ENCODE measurements at places on chromosomes 11 and 22. TPM values are rescaled to one million over a fixed set of nuclear protein-coding genes. Genes with fewer than 3 reads are reported as not detected.

GRCh38 chr22:47154621-47155081 lies 392.2 kb downstream of the TBC1D22A start:
- no peak for DNase-seq
- H3K4me3 ChIP-seq, result no peak overlapping the region
- no peaks in the 10 kb centered on the region for H3K36me3 ChIP-seq
- H3K27ac ChIP-seq, result no peak overlapping the region

DNA sequence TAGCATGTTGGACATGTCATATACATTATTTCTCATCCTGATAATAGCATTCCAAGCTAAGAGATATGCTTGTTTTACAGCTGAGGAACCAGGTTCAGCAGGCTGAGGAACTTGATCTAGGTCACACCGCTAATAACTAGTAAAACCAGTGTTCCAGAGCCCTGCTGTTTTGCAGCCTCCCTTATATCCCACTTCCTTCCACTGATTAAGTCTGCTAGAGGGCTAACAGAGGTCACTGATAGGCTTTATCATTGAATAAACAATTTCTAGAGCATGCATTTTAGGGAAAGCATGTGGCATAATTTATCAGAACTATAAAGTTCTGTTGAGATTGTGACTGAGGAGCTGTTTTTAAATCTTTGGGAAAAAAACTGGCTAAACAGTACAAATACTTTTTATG lies 54.0 kb downstream of the UVRAG start:
- no peak overlapping the region for H3K4me3 ChIP-seq
- DNase-seq, result no peak
- H3K4me1 ChIP-seq, result peaks cover 21% of the 10 kb centered on the region
- H3K36me3 ChIP-seq, result no peaks in the 10 kb centered on the region
- H3K27me3 ChIP-seq, result no peaks in the 10 kb centered on the region

GRCh38 chr11:124109377-124109776 lies 5.9 kb upstream of the VWA5A start:
- no peak for DNase-seq
- peaks cover 6% of the 10 kb centered on the region for H3K4me1 ChIP-seq
- H3K36me3 ChIP-seq, result no peaks in the 10 kb centered on the region
- peaks cover 25% of the 10 kb centered on the region for H3K27me3 ChIP-seq
- H3K4me3 ChIP-seq, result no peak overlapping the region

DNA sequence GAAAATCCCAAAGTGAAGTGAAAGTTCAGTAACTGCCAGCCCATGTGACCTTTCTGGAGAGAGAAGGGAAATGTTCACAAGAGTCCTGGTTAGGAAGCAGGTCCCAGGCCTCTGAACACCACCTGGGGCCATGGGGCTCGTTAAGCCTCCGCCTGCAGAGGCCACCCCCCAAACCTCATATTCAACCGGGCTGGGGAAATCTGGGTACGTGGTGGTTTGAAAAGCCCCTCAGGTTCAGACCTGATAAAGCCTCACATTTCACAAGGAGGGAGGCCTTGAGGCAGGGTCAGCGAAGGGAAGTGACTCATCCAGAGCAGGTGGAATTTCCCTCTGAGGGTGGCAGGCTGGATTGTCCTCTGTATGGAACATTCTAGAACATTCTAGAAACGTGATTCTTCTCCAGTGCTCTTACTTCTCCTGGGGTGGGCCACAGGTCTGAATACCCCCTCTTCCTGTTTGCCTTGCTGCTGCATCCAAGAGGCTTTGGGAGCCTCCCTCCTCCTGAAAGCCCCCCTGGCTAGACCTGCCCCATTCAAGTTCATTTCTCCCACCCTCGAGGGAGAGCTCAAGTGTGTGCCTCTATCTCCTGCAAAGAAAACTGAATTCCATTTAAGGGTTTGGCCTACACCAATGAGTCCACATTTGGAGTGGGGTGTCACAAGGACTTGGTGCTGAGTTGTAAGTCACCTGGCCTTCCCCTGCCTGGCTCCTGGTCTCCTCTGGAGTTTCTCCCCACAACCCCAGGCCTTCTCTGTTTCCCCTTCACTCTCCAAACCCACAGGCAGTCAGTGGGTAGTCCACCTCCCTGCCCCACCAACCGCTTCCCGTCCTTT lies 6.3 kb downstream of the FXYD2 start:
- H3K27ac ChIP-seq, result peak overlapping the region; percentile 98
- H3K4me3 ChIP-seq, result peak overlapping the region; percentile 70
- H3K4me1 ChIP-seq, result peaks cover 77% of the 10 kb centered on the region
- H3K27me3 ChIP-seq, result no peaks in the 10 kb centered on the region
- peak; percentile 67 for DNase-seq

- no peaks in the 10 kb centered on the region for H3K4me1 ChIP-seq
- no peak overlapping the region for H3K27ac ChIP-seq
- DNase-seq, result no peak
- H3K36me3 ChIP-seq, result no peaks in the 10 kb centered on the region
Observed at GRCh38 chr11:3133261-3134217, 31.6 kb downstream of the OSBPL5 start.

GRCh38 chr11:7664867-7665266 lies 8.4 kb downstream of the CYB5R2 start:
- no peaks in the 10 kb centered on the region for H3K36me3 ChIP-seq
- no peak overlapping the region for H3K27ac ChIP-seq
- H3K27me3 ChIP-seq, result peaks cover 2% of the 10 kb centered on the region
- no peak overlapping the region for H3K4me3 ChIP-seq
- no peak for DNase-seq
- no peaks in the 10 kb centered on the region for H3K4me1 ChIP-seq

GRCh38 chr11:64076758-64077157 lies 41.0 kb downstream of the FLRT1 start:
- H3K27me3 ChIP-seq, result no peaks in the 10 kb centered on the region
- no peak overlapping the region for H3K4me3 ChIP-seq
- peaks cover 4% of the 10 kb centered on the region for H3K4me1 ChIP-seq
- DNase-seq, result no peak
- H3K27ac ChIP-seq, result no peak overlapping the region

- no peaks in the 10 kb centered on the region for H3K4me1 ChIP-seq
- DNase-seq, result no peak
- H3K27me3 ChIP-seq, result no peaks in the 10 kb centered on the region
- H3K36me3 ChIP-seq, result no peaks in the 10 kb centered on the region
Observed at GRCh38 chr11:42225664-42226063, 766.2 kb upstream of the LRRC4C start.

DNA sequence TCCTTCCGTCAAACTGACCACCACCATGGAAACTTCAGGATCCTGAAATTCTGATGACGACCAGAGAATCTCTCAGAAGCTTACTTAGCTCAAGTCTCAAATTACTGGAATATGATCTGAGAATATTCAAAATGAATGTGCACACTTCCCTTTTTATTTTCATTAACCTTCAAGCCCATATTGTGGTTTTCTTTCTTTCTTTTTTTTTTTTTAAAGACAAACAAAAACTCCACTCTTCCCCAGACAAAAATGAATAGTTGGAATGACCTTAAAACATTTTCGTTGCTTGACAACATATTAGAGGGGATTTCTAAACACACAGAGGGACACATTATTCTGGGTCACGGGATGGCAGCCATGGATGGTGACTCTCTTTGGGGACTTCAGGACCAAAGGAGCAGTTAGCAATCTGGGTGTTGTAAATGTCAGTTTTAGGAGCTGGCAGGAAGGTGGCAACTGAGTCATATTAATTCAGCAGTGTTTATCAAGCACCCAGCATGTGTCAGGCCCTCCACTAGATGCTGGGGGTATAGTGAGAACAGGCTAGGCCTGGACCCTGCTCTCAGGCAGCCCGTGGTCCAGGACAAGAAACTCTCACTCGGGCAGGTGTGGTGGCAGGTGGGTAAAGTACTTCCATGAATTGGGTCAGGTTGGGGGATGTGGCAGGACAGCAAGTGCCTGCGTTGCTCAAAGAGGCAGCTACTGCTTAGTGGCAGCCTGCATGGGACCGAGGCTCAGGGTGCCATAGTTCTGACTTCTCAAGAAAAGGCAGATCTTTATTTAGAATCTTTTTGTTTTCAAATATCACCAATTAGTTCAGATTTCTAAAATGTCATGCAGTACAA lies 126.1 kb downstream of the HIPK3 start:
- H3K36me3 ChIP-seq, result no peaks in the 10 kb centered on the region
- H3K4me3 ChIP-seq, result no peak overlapping the region
- H3K27ac ChIP-seq, result no peak overlapping the region
- H3K27me3 ChIP-seq, result peaks cover 7% of the 10 kb centered on the region

GRCh38 chr11:16261836-16262644 lies 94.3 kb downstream of the SOX6 start:
- H3K4me1 ChIP-seq, result no peaks in the 10 kb centered on the region
- no peak overlapping the region for H3K27ac ChIP-seq

DNA sequence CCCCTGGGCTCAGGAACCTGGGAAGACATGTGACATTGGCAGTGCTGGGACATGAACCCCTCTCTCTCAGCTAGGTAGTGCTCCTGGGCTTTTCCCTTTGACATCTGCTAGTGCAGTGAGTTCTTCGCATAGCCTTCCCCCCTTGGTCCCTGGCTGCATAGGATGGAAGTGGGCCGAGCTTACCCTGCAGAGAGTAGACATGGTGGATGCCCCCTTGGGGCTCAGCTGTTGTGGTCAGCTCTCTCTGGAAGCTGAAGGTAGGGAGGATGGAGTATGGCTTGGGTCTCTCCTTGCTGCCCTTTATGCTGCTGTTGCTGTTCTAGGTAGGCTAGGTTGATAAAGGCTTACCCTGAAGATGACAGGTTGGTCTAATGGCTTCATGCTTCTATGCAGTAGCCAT lies 92.1 kb downstream of the ZBTB16 start:
- no peak overlapping the region for H3K27ac ChIP-seq
- H3K36me3 ChIP-seq, result no peaks in the 10 kb centered on the region
- H3K4me1 ChIP-seq, result peaks cover 13% of the 10 kb centered on the region
- peaks cover 12% of the 10 kb centered on the region for H3K27me3 ChIP-seq
- H3K4me3 ChIP-seq, result no peak overlapping the region
- DNase-seq, result no peak

- no peaks in the 10 kb centered on the region for H3K36me3 ChIP-seq
- peaks cover 22% of the 10 kb centered on the region for H3K4me1 ChIP-seq
- DNase-seq, result no peak
- no peak overlapping the region for H3K27ac ChIP-seq
- peaks cover 18% of the 10 kb centered on the region for H3K27me3 ChIP-seq
Observed at GRCh38 chr11:93652679-93653078, 8.8 kb upstream of the CEP295 start.

DNA sequence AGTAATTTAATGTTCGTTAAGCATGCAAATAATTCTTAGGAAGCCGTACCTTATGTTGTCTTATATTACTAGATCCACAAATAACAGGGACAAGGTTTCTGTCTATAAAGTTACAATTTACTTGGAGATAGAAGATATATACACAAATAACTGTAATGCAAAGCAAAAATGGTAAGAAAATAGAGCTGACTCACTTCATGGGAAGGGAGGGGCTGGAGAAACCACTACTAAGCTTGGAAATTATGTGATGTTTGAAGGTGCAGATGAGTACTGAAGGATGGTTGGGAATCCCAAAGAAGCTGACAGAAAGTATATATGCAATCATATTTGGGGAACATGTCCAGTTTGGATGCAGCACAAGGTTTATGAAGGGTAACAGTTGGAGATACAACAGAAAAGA lies 4.0 kb downstream of the NPAT start:
- DNase-seq, result no peak
- peaks cover 23% of the 10 kb centered on the region for H3K36me3 ChIP-seq
- no peak overlapping the region for H3K4me3 ChIP-seq
- peaks cover 74% of the 10 kb centered on the region for H3K4me1 ChIP-seq
- H3K27me3 ChIP-seq, result no peaks in the 10 kb centered on the region
- H3K27ac ChIP-seq, result peak overlapping the region; percentile 57

DNA sequence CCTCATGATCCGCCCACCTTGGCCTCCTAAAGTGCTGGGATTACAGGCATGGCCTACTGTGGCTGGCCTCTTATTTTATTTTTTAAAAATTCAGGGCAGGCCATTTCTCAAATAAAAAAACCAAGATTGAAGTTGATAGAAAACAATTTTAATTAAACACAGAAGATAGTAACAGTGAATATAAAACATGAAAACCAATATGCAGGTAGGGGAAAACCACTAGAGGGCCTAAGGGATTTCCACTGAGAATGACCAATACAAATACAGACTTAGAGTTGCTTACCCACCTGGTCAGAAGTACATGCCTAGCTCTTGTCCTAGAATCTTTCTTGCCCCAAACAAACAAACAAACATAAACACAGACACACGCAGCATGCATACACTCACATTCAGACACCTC lies 1.7 kb upstream of the RTCB start:
- H3K27ac ChIP-seq, result no peak overlapping the region
- no peak overlapping the region for H3K4me3 ChIP-seq
- DNase-seq, result no peak
- H3K27me3 ChIP-seq, result peaks cover 6% of the 10 kb centered on the region
- peaks cover 8% of the 10 kb centered on the region for H3K36me3 ChIP-seq

SOX6 gene
- total RNA-seq, result not detected

P2RX6 gene
- 0.18 TPM for total RNA-seq

IGF2 gene
- total RNA-seq, result 1.5 TPM

ART5 gene
- total RNA-seq, result not detected

All from activated T-helper 1 cell treated with anti-CD3 and anti-CD28 coated beads, Interleukin-12 subunit alpha, Interleukin-12 subunit beta, Interleukin-2, Interleukin-4 antibody, amounts not matched to agents 30 ng/mL and 10 ng/mL and 1 ng/mL, durations not matched to agents 14 hours and 24 hours and 36 hours (primary cell).